ENCODE measurements at places on chromosomes 5 and 9.

DNA sequence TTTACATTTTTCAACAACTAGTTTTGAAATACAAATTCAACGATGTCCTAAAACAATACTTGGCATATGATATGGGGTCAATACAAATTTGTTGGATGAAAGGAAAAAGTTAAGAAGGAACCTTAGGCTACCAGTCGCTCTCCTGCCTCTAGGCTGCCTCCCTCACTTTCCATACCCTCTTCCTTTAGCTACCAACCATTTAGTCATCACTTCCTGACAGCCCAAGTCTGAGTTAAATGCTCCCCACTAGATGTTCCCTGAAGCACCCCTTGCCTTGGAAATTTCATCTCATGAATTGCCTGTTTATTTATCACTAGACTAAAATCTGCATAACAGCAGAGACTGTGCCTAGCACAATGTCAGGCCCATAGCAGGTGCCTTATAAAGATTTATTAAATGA lies 2.7 kb upstream of the LARS1 start:
- DNase-seq = no peak

DNA sequence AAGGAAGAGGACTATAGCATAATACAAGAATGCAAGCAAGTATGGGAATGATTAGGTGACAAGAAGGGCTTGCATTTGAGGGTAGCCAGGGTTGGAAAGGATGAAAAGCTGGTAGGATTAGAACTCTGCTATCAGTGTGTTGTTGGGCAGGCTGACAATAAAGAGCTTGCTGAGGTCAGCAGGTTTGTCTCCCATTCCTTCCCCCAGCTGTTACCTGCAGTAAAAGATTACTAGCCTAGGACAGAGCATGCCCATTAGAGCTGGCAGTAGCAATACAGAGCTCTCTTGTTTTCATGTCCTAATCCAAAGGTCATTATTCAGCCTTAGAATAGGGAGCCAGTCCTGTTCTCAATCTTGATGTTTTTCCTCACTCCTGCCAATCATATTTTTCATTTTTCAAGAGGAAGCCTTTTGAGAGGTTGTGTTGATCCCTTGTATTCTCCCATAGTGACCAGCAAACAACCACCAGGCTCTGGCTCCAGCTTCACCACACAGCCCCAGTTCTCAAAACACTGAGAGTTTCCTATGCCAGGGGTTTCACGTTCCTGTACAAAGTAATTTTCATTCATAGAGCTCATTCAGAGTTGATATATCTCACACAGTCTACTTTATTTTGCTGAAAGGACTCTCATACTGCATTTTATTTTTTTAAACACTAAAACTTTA lies 71.7 kb downstream of the OR2K2 start:
- DNase-seq = no peak

DNA sequence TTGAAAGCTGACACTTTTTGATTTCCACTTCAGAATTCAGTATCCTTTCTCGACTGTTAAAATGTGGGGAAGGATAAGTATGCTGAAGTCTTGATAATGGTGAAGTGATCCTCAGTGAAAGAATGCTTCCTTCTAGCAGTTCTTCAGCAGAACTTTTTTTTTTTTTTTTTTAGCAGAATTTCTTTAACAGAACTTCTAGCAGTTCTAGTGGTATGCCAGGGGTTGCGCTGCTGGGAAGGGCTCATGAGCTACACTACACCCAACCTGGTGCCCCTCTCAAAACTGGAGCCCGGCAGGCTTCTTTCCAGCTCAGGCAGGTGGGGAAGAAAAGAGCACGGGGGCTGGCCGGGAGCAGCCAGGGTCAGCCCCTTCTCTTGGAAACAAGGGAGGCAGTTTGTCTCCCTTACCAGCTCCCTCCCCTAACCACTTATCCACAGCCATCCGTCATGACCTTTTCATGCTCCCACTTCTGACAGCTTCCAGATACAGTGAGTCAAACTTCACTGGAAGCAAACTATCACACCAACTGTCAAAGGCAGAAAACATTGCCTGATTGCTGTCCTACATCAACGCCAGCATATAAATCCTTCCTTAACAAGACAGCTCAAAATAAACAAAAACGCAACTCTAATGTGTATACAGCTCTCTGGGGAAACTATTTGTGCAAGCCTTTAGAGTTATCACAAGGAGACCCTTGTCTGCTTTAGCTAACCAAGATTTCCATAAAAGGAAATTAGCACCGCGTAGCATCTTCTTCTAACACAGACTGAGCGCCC lies 211.5 kb downstream of the GAPVD1 start:
- DNase-seq = no peak

DNA sequence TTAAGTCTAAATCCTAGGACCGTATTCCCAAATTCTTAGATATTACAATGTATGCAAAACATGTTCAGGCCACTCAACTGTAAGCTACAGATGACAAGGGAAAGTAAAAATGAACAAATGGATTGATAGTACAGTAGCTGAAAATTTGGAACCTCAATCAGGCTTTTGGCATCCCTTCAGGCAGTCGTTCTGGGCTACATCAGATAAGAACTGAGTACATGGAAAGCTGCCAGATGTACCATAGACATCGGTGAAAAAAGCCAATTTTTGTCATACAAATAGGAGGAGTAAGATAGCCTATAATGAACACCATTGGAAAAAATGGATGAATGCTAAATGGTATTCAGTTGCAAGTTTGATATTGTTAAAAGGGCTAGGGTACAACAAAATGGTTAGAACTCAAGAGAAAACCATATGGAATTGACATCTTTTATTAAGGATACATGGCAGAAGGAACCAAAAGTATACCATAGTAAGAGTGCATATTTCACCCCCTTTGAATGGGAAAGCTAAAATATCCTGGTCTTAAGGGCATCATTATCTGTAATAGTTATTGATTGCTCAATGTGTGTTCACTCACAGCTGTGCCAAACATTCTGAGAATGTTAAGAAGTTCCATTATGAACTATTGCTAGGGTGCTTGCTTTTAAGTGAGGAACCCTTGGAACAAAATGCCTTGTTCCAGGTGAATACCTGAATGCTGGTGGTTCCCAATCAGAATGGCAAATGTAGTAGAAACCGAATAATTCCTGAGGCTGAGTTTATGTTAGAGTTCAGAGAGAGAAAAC lies 86.4 kb downstream of the NR3C1 start:
- DNase-seq = no peak

DNA sequence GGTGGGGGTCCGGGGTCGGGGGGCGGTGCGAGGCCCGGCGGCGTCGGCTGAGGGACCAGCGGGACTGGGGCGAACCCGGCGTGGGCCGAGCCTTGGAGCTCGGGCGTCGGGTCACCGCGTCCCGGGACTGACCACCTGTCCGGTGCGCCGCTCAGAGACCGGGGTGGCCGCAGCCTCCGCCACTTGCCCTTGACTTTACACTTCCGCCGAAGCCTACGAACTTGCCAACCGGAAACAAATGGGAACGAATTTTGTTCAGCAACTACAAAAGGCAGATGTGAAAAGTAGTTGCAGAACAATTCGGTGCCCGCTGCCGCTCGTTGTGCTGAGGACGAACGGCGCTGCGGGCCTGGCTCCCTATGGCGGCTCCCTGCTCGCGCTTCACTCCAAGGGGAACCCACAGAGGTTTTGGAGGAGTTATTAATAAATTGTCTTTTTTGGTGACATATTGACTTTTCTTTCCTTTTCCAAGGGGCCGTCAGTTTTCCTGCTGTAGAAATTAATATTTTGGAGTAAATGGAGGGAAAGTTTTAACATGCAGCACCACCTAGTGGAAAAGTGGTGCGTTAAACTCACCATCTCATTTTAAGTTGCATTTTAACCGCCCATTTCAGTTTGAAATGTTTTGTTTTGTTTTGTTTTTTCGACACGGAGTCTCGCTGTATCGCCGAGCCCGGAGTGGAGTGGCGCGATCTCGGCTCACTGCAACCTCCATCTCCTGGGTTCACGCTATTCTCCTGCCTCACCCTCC lies 490 bp downstream of the PCBD2 start:
- peak; percentile 9 for DNase-seq

DNA sequence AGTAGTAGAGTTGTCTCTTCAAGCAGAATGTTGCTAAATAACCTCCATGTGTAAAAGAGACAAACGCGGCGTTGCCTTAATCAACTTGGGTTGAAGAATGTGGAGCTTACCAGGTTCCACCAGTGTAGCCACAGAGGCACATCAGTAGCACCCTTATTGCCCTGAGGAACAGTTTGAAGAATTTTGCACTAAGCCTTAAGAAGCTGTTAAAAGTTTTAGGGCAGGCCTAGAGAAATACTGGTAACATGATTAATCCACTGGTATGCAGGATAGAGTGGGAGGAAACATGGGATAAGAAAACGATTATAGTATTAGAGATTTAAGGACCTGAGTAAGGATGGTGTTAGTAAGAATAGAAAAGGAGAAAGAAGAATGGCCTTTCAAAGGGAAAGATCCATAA lies 100.6 kb downstream of the ZCCHC7 start:
- DNase-seq = no peak

DNA sequence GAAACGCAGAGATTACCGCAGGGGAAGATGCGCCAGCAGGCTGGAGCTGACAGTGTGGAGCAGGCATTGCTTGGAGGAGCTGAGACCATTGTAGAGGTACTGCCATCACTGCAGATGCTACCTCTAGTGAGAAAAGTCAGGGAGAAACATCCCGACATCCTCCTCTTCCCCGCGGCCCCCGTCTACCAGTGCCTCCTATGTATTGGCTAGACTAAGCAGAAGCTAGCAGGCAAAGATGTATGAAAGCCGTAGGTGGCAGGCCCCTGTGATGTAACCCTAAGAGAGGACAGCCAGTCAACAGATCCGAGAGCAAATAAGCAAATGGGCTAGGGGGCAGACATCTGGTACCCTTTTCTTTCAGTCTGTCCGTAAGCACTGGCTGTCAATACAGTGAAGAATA lies 115.5 kb upstream of the ACTBL2 start:
- DNase-seq = no peak

GRCh38 chr5:16918891-16919671 lies 17.0 kb downstream of the MYO10 start:
- DNase-seq = no peak

DNA sequence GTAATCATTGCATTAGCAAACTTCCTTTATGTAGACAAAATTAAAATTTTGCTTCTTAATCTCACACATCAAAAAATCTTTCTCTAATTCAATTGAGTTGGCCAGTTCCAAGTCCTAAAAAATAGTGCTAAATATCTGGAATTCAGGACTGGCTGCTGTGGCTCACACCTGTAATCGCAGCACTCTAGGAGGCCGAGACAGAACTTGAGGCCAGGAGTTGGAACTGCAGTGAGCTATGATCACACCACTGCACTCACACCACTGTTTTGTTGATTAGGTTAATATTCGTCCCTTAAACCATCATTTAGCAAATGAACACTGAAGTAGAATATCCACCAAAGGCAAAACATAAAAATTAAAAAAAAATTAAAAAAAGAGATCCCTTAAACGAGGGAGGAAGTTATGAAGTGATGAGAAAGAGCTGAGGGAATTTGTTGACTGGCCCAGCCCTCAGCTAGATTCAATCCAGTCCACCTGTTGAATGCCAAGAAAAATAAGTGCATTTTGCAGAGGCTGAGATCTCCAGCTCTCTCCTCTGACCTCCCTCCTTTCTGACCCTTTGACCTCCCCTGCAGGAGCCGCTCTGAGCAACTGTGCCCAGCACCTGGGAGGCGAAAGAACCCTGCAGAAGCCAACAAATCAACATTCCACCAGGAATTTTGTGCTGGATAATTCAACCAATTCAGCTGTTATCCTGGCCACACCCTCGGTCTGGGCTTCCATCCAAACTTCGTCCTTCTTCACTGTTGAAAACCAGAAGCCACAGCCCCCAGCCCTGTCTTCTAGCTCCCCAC lies 96.8 kb downstream of the OR2K2 start:
- DNase-seq = no peak

- no peak for DNase-seq
Measured at GRCh38 chr5:126591549-126591948, 3.5 kb downstream of the ALDH7A1 start.

GRCh38 chr9:18785604-18786003 lies 247.4 kb downstream of the SAXO1 start:
- no peak for DNase-seq

GRCh38 chr5:52837068-52837467 lies 49.4 kb downstream of the ITGA1 start:
- DNase-seq = peak; percentile 39

DNA sequence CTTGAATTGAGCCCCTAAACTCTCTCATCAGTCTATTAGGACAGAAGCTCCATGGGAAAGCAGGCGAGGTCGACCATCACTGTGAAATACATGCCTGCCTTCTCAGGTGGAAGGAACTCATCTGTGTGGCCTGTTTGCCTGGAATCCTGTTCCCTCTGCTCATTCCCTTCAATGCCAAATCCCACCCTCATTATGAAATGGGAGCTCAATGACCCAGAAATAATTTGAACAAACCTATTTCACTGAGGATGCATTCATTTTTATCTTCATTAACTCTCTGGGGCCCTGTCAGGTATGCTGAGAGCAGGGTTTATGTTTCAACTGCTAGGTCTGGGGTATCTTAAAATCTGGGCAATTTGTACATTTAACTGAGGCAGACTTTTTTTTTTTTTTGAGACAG lies 142.2 kb downstream of the MED27 start:
- no peak for DNase-seq

DNA sequence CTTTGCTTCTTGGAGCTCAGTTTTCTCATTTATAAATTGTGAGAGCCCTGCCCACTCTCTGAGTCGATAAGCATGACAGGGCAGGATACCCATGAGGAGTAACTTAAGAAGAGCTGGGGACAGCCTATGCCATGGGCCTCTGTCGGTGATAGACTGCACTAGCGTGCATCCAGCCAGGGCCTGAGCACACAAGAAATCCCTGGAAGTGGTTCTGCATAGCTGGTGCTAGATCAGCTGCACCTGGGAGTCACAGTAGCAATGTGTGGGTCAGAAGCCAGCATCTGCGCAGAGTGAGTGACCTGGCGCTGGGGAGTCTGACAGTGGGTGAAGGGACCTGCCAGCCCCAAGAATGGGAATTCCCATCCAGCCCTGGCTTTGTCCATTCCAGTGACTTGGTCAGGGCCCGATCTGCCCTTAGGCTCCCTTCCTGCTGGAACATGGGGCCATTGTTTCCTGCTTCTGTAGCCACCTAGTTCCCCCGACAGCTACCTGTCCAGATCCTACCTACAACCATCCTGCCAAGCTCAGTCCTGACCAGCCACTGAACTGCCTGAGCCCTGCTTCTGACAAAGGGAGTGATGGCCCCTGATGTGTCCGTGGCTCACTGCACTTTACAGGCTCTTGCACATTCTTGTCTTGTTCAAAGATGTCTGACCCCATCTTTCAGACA lies 35.9 kb upstream of the NANS start:
- no peak for DNase-seq

DNA sequence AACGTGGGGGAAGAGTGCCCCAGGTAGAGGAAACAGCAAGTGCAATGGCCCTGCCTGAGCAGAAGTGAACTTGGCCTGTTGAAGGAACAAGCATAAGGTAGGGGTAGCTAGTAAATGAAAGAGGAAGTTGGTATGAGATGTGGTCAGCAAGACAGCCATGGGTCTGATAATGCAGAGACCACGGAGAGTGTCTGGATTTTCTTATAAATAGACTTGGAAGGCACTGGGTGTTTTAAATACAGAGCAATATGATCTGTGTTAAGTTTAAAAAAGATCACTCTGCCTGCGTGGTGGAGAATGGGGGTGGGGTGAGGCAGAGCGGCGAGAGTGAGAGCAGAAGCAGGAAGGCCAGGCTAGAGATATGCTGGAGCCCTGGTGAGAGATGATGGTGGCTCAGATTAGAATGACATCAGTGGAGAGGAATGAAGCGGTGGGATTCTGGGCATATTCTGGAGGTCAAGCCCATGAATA lies 4.2 kb downstream of the ADAM19 start:
- DNase-seq = no peak
